ENCODE measurements at places on chromosomes 5 and 9.

DNA sequence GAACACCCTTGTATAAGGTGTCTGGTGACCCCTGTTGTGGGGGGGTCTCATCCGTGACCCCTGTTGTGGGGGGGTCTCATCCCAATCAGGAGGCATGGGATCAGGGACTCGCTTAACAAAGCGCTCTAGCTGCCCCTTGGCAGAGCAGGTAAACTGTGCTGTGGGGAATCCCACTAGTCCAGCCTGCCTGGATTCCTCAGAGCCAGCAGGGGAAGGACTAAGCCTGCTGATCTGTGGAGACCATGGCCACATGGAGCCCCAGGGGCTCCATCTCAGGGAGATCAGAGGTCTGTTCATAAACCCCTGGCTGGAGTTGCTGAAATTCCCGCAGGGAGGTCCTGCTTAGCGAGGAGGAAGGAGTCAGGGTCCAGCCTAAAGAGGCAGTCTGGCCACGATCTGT is 45.8 kb upstream of the TXNDC8 start:
- no peak for DNase-seq

DNA sequence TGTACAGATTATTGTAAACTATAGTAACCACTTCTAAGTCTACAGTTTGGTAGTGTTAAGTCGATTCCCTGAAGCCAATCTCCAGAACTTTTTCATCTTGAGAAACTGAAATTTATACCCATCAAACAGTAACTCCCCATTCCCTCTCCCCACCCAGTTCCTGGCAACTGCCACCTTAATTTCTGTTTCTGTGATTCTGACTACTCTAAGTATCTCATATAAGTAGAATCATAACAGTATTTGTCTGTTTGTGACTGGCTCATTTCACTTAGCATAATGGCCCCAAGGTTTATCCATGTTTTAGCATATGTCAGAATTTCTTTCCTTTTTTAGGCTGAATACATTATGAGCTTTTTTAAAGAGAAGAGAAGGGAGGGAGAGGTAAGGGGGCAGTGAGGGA is 61.4 kb downstream of the SPOCK1 start:
- DNase-seq: no peak

GRCh38 chr5:51987239-51987638 is 604.0 kb downstream of the ISL1 start:
- DNase-seq: no peak

DNA sequence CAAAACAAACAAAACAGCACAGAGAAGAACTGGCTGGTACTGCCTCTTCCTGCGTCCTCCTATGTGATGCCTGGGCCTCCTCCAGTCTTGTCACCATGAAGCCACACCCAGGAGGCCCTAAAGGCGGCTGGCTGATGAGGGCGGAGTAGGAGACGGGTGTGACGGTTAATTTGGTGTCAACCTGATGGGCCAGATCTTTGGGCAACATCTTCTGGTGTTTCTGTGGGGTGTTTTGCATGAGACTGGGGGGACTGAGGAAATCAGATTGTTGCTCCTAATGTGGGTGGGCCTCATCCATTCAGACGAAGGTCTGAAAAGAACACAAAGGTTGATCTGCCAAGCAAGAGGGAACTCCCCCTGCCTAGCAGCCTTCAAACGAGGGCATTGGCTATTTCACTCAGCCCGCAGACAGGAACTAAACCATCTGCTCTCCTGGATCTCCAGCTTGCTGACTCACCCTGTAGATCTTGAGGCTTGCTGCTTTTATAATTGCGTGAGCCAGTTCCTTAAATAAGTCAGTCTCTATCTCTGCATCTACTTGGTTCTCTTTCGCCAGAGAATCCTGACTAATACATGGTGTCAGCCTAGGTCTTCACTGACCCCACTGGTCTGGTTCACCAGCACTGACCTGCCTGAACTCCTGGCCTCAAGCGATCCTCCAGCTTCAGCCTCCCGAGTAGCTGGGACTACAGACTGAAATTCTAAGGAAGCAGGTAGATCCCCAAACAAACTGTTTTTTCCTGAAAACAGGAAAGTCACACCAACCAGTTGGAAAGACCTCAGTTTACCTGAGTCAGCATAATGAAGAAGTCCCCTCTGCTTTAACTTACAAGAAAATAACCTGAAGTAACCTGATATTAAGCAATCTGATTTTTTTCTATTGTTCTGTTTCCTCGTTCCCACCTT is 12.8 kb upstream of the ZFP62 start:
- DNase-seq: no peak

DNA sequence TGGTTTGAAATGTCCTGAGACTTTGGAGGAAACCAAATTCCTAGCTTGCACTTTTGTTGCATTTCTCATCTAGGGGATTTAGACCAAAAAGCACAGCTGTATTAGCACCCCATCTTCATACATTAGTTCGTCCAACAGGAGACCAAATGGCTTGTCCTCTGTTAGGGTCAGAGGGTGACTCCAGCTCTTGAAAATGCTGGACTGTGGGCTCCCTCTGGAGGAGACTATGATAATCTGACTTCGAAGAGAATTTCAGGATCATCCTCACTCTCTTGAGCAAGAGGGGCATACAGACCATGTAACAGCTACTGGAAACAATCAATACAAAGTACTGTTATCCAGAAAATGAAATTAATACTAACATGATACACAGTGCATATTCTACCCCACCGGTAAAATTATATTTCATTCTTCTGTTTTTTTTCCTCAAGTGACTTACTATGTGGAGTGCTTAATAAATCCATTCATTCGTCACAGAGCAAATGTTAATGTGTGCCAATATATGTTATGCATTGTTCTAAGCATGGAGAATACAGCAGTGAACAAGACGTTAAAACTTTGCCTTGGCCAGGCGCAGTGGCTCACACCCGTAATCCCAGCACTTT is 63.7 kb upstream of the PPP2CA start:
- no peak for DNase-seq

- no peak for DNase-seq
Measured at GRCh38 chr5:62483556-62483955, 71.0 kb downstream of the IPO11 start.

- no peak for DNase-seq
Measured at GRCh38 chr5:84430079-84430478, 45.4 kb upstream of the EDIL3 start.

- no peak for DNase-seq
Measured at GRCh38 chr9:70888471-70888870, 232.9 kb downstream of the TRPM3 start.

- no peak for DNase-seq
Measured at GRCh38 chr5:181198905-181199519, 6.0 kb downstream of the TRIM7 start.

DNA sequence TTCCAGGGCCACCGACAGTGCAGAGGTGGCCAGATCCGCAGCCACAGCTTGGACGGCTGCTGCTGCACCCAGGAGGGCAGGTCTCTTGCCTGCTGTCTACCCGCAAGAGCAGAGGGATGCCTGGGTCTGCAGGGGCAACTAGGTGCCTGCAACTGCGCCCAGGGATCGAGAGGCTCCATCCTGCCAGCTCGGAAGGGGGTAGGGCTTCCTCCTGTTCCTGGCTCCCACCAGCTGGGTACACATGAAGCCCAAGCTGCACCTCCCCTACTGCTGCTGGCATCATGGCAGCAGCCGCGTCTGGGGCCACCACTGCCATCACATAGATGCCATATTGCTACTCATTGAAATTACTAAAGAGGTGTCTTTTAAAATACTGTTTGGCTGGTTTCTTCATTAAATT is 12.7 kb upstream of the PRR16 start:
- DNase-seq: no peak

- peak; percentile 16 for DNase-seq
Measured at GRCh38 chr9:136901516-136902258, 15.4 kb downstream of the TRAF2 start.

- no peak for DNase-seq
Measured at GRCh38 chr9:130064621-130065020, 10.9 kb downstream of the GPR107 start.

DNA sequence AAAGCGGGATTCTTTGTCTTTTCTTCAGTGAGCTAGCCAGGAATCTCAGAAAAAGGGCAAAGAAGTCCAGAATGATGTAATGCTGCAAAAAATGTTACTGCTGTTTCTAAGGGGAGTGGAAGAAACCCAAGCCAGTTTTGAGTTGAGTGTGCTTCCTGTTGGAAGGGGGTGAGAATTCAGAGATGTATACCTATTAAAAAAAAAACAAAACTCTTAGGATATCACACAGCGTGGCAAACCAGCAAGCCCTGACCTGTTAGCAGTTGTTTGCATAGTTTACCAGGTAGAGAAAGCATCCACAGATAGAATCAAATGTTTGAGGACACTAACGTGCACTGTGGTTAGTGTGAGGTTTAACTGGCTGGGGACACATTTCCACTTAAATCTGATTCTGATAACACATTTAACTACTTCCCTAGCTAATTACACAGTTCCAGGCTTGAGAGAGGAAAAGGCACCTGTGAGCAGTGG is 11.4 kb downstream of the BASP1 start:
- no peak for DNase-seq

DNA sequence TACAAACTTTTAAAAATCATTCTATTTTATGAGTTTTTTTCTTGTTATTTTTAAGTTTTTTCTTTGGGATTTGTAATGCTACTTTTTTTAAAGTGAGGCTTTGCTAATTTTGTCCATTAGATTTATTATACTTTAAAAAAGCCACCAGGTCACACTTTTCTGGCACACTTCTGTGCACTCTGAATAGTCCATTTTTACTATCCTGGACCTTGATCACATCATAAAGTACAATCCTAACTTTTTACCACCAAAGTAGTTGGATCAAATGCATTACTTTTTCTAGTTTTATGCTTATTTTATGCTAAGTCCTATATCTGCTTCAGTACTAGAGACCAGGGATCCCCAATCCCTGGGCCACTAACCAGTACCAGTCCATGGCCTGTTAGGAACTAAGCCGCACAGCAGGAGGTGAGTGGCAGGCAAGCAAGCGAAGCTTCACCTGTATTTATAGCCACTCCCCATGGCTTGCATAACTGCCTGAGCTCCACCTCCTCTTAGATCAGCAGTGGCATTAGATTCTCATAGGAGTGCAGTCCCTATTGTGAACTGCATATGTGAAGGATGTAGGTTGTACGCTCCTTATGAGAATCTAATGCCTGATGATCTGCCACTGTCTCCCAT is 16.0 kb downstream of the FRRS1L start:
- DNase-seq: no peak
